ENCODE measurements at places on chromosomes 13 and 19.

- DNase-seq = peak; percentile 29
Measured at GRCh38 chr19:56566904-56567273, 379 bp upstream of the ZNF470 start.

DNA sequence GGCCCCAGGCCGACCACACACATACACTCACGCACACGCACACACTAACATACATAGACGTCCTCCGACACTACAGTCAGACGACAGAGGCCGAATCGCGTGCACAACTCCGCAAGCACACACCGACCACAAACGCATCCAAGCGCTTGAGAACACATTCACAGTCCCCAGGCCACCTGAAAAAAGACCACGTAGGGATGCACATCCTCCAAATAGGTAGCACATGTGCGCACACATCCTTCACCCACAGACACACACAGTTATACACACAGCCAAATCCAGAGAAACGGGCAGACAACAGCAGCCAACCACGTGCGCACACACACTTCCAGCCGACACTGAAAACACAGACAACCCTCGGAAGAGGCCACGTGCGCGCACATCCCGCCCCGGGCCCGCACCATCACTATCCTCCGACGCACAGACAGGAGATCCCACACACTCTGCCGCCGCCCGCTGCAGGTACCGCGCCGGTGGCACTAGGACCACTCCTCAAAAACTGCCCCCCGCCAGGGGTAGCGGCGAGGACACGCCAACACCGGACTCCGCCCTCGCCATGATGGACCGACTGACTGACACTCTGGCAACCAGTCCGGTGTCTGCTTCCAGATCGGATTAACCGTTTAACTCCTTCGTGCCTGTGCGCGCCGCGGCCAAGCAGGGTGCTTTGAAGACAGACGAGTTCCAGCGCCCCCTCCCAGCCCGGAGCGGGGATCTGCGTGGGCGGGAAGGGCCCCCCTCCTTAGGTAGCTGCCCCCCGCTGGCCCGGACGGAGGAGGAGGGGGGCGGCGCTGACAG is 493 bp upstream of the PDE4A start:
- DNase-seq = no peak

- no peak for DNase-seq
Measured at GRCh38 chr19:35882114-35882832, 13.9 kb downstream of the APLP1 start.

- peak; percentile 48 for DNase-seq
Measured at GRCh38 chr19:1856698-1857603, 6.4 kb downstream of the KLF16 start.

DNA sequence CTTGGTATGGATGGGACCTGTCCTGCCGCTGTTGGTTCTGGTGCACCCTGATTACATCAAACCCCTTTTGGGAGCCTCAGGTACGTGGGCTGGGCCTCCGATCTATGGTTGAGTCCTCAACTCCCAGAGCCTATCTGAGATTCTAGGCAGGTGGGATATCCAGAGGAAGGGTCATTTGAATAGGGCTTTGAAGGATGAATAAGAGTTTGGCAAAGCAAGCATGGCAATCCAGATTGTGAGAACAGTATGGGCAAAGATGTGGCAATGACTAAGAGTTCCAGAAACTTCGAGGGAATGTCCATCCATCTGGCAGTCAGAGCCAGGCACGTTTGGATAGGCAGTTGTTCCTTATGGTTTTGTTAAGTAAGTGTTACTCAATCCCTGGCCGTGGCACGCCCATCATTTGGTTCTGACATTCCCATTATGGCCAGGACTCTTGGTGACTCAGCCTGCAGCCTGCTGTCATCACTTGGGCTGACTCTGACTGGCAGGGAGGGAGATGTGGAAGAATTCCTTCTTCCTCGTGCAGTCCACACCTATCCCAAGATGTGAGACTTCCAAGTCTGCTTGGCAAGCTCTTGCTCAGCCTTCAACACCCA is 21.5 kb downstream of the CYP4F22 start:
- DNase-seq = no peak

- DNase-seq = peak; percentile 24
Measured at GRCh38 chr19:49809160-49809940, 3.7 kb downstream of the FUZ start.

DNA sequence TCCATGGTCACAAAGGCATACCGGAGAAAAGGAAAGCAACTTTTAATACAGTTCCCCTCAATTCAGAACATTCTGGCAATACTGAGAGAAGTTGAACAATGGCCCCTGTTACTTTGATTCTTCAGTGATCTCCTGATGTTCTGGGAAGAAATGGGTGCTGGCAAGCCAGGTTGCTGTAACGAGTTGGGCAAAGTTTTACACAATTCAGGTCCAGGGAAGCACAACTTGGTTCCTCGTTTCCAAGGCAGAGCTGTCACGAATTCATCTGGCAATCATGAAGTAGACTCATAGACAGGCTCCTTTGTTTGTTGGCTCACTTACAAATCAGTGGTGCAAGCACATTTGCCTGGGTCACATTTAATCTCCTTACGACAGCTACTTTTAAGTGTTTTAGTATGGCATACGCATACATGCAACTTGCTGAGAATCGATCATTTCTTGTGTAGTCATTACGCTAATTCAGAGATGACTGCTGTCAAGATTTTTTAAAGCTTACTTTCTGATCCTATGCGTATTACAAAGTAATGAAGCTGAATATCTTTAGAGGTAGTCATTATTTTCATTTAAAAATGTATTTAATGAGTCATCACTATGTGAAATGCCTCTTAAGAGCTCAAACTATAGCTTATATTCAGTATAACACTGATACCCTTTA is 174.7 kb downstream of the GPC5 start:
- DNase-seq = no peak

DNA sequence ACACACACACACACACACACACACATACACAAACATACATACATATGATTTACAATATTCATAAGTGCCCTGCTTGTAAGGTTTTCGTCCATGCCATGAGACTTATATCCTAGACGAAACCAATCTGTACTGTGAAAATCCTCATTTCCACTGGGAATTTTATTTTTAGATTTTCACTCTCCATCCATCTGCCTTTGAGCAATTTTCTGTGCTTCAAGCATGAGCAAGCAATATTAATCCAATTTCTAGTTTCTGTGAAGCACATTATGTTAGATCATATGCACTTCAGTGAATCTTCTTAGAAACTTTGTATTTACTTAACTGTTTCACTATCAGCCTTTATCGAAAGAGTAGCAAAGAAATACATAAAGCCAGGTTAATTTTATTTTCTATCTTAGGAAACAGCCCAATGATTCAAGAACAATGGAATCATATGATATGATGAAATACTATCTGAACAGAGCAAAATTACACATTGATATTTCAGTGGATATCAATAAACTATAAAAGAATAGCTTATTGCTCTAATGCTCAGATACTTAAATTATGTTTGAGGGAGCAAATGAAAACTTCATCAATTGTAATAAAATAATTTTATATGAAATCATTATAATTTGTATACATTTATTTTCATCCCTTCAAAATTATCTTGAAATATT is 1100.7 kb upstream of the MIR17HG start:
- DNase-seq = no peak

DNA sequence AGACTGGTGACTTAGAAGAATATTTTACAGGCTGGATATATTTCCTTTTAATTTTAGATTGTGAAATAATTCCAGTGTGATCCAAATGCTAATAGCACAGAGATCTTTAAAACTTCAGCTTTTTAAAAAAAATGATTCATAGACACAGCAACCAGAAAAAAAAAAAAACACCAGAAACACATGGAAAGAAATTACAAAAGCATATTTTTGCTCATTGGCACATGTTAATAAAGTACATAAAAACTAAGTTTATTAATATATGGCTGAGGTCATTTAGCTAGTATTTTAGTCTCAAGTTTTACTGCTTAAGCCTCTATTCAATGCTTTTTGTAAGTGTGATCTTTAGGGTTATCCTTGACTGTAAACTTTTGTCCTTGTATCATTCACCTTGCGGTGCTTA is 577 bp downstream of the MYO16 start:
- no peak for DNase-seq

DNA sequence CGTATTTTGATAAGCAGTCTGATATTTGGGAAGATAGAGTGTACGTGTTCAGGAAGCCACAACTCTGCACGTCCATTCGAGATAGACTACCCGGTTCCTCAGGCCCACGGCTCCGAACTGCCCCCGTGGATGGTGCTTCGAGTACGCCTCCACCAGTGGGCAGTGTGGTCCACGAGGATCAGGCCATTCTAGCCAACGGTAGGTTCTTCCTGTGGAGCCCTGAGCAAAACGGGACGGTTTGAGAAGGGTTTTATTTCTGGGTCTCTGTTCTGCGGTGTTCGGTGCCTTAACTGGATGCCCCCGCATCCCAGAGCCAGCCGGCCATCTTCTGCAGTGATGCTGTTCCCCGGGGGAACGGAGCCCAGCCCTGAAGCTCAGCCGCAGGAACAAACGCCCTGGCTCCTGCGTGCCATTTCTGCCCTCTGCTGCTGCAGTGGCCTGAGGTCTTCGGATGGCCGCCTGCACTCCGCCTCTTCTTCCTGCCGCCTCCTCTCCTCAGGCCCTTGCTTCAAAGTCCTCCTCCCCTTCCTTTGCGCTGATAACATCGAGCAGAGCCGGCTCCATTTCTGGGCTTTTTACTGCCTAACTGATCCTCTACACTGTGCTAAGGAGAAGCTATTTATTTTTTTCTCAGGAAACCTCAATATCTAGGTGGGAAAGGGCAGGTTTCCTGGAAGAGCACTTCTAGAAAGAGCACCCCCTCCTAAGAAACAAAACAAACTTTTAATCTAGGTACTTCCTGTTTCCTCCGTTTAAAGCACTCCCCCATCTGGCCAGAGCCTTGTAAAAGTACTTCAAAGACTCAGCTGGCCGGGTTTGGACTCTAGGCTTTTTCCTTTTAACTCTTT is 36.2 kb upstream of the SLC46A3 start:
- no peak for DNase-seq

DNA sequence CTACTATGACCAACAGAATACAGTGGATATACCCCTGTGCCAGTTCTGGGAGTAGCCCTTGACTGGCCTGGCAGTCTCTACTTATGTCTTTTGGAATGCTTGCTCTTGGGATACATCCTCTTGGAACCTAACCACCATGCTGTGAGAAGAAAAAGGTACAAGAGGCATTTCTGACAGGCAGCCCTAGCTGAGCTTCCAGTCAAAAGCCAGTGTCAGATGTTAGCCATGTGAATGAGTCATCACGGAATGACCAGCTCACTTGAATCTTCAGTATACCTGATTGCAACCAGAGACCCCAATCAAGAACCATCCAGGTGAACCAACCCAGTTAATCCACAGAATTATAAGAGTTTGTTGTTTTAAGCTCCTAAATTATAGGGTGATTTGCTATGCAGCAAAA is 4.1 kb downstream of the CCDC169 start:
- no peak for DNase-seq

DNA sequence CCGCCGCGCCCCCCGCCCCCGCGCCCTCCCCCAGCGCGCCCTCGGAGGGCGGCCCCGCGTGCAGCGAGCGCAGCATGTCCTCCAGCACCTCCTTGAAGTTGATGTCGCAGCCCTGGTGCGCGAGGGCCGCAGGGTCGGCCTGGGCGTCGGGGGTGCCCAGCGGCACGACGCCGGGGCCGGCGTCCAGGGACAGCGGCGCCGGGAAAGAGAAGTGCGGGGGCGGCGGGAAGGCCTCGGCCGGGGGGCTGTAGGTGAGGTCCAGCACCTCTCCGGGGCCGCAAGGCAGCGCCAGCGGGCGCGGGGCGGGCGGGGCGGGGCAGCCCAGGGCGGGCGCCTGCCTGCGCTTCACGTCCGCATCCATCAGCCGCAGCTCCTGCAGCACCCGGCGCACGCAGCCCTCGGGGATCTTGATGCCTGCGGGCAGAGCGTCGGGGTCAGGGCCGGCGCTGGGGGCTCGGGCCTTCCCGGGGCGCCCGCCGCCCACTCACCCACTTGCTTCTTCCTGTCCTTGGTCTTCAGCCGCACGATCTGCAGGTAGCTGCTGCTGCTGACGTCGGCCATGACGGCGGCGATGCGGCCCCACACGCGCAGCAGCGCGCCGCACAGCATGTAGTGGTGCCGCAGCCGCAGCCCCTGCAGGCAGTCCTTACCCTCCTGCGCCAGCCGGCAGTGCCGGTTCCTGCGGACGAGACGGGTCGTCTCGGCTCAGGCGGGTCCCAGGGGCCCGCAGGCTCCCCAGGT is 4.7 kb downstream of the GPX4 start:
- no peak for DNase-seq

DNA sequence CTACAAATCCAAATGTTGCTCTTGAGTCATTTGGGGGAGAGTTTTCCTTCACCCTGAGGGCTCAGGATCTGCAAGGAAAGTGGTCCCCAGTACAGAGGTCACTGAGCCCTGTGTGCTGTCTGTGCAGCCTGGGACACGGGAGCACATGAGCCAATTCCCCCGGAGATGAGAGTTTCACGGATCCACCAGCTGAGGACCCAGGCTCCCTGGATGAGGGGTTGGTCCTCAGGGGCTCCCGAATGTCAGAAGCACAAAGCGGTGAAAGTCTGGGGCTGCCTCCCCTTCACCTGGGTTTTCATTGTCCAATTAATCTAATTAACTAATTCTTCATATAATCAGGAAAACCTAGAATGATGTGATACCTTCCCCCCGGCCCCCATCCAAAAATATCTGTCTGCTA is 13.6 kb upstream of the LILRB2 start:
- no peak for DNase-seq

GRCh38 chr19:16233836-16234551 is 36.3 kb downstream of the AP1M1 start:
- no peak for DNase-seq

- no peak for DNase-seq
Measured at GRCh38 chr13:84366506-84366905, 484.2 kb upstream of the SLITRK1 start.

GRCh38 chr13:98240135-98240534 is 63.1 kb upstream of the RNF113B start:
- no peak for DNase-seq

DNA sequence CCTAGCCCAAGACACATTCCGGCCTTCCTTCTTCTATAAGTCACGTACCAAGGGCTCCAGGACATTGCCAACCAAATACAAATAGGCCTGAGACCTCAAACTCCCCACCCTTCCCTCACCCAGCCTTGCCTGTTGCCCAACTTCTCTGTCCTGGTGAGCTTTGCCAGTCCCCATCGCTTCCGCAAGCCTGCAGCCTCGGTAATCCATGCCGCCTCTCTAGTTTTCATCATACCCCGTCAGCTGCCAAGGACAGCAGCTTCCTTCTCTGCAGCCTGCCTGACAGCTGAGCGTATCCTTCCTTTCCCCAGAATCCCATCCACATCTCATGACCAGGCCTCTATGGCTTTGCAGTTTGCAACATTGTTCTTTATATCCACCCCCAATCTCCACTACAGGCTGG is 36.6 kb upstream of the POMP start:
- DNase-seq = no peak

GRCh38 chr13:46749951-46750350 is 47.0 kb downstream of the ESD start:
- no peak for DNase-seq

- DNase-seq = no peak
Measured at GRCh38 chr19:8468124-8468523, 23.3 kb downstream of the HNRNPM start.

GRCh38 chr19:47697863-47698609 is 15.2 kb upstream of the EHD2 start:
- peak; percentile 37 for DNase-seq

GRCh38 chr13:31972453-31972852 is 59.1 kb upstream of the FRY start:
- no peak for DNase-seq

GRCh38 chr19:49061000-49061399 is 3.5 kb upstream of the CGB7 start:
- no peak for DNase-seq

- DNase-seq = no peak
Measured at GRCh38 chr19:33303791-33304345, 1.5 kb upstream of the CEBPA start.

Data from stimulated activated CD4-positive, alpha-beta T cell treated with anti-CD3 and anti-CD28 coated beads, Interleukin-1b, Interleukin-23, amount 100 ng/mL, for 4 hours (primary cell).